CD4-positive, alpha-beta T cell treated with Interleukin-2 at 100 ng/mL for 4 hours (primary cell): ENCODE measurements at places on chromosomes 16 and 17.
A peak's percentile ranks its signal among the peaks of the same experiment; 100 is the strongest.

DNA sequence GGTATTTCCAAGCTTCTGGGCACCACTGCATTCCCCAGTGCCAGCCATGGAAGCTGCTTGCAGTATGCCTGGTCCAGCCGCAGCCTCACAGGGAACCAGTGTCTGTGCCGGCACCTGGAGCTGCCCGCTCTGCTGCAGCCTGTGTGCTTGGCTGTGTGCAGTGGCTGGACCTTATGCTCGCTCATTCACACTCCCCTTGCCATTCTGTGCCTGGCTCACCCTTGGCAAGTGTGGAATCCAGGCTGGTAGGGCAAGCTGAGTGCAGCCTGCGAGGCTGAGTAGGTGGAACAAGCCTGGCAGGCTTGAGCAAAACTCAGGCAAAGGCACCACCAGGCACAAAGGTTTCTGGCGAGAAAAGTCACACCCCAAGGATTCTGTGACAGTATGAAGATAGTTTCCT lies 144.0 kb downstream of the MYO1D start:
- DNase-seq, result no peak

GRCh38 chr17:9541718-9542117 lies 33.9 kb downstream of the STX8 start:
- DNase-seq, result no peak

GRCh38 chr17:4934173-4934979 lies 2.3 kb downstream of the GP1BA start:
- DNase-seq, result no peak

- no peak for DNase-seq
These were observed 45.1 kb downstream of the IRX3 start for GRCh38 chr16:54241525-54241924.

GRCh38 chr16:69618307-69618706 lies 52.5 kb downstream of the NFAT5 start:
- DNase-seq, result no peak

GRCh38 chr16:27366687-27367460 lies 35.1 kb upstream of the IL21R start:
- DNase-seq, result no peak

- no peak for DNase-seq
These were observed 27.8 kb upstream of the CDR2 start for GRCh38 chr16:22402191-22402590.

DNA sequence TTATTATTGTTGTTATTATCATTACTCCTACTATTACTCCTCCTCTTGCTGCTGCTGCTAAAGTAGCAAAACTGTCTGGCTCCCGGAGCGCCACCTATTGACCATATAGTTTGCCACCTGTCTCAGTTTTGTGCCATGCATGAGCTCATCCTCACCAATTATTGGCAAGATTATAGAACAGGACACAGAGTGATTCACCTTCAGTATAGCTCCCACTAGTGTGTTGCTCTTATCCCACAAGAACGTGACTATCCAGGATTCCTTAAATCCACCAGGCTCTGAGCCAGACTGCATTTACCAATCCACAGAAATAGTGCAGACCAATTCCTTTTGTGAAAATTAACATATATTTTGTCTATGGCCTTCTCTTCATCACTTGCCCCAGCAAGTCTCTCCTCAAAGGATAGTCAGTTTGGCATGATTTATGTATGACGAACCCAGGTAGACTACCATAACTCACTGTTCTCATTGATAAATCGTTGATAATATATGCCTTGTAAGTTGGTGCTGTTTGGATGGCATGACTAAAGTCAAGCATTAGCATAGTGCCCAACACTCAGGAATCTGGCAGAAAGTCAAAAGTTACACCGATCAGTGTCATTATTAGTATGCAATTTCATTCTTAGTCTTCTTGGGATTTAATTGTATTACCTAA lies 405.5 kb upstream of the HSBP1 start:
- no peak for DNase-seq

- no peak for DNase-seq
These were observed 496 bp downstream of the TOX3 start for GRCh38 chr16:52546291-52547003.

- DNase-seq, result no peak
These were observed 2.8 kb upstream of the ARHGAP27 start for GRCh38 chr17:45435481-45435880.

- DNase-seq, result no peak
These were observed 129.3 kb upstream of the MED13 start for GRCh38 chr17:62194401-62194800.

DNA sequence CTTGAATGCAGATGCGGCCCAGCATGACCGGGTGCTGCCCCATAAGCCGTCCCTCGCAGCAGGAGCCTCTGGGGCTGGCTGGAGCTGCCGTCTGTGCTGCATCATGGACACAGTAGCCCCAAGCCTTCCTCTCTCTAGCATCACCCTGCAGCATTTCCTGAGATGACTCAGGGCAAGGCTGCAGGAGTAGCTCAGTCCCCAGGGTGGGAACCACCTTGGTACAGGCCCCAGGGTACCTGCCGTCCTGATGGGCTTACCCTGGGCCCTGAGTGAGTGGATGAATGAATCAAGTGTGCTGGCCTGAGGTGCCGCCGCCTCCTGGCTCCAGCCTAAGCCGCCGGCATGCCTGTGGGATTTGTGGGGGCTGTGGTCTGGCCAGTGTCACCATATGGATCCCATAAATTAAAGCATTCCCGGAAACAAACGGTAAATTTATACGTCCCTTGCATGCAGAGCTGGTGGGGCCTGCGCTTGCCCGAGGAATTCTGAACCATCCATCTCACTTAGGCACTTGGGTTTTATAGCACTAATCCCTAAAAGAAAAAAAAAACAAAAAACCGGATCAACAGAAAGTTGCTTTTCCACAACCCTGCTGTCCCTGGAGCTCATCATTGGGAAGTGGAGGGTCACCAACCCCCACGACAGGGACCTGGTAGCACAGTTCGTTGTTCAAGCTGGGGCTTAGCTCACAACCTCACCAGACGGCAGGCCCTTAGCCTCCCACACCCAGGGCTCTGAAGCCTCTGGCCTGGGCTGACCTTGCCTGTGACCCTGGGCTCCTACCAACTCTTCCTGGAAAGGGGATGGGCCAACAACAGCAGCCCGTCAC lies 242.6 kb upstream of the CIBAR2 start:
- no peak for DNase-seq

DNA sequence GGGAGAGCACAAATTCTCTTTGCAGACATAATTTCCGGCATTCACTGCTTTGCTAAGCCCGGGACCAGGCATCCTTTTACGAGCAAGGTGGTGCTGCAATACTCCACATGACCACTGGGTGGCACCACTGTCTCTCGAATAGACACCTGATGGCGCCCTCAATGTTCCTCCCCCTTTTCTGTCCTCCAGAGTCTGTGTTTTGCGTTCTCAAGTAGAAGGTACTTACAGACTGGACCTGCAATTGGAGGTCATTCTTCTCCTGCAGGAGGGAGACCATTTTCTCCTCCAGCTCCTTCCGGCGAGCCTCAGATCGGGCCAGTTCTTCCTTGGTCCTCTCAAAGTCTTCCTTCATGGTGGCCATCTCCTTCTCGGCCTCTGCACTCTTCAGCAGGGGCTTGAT lies 45.2 kb downstream of the MYH13 start:
- peak; percentile 57 for DNase-seq

- no peak for DNase-seq
These were observed 87.9 kb downstream of the C16orf78 start for GRCh38 chr16:49461517-49461951.

DNA sequence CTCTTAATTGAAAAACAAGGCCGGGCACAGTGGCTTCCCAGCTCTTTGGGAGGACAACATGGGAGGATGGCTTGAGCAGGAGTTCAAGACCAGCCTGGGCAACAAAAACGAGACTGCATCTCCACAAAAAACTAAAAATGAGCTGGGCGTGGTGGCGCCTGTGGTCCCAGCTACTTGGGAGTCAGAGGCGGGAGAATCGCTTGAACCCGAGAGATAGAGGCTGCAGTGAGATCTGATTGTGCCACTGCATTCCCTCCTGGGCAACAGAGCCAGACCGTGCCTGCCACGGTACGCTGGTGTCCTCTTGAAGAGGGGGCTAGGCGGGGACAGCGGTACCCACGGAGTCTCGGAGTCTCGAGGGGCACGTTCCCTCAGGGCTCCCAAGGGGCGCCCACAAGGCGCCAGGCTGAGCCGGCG lies 27.9 kb upstream of the ADORA2B start:
- DNase-seq, result no peak

DNA sequence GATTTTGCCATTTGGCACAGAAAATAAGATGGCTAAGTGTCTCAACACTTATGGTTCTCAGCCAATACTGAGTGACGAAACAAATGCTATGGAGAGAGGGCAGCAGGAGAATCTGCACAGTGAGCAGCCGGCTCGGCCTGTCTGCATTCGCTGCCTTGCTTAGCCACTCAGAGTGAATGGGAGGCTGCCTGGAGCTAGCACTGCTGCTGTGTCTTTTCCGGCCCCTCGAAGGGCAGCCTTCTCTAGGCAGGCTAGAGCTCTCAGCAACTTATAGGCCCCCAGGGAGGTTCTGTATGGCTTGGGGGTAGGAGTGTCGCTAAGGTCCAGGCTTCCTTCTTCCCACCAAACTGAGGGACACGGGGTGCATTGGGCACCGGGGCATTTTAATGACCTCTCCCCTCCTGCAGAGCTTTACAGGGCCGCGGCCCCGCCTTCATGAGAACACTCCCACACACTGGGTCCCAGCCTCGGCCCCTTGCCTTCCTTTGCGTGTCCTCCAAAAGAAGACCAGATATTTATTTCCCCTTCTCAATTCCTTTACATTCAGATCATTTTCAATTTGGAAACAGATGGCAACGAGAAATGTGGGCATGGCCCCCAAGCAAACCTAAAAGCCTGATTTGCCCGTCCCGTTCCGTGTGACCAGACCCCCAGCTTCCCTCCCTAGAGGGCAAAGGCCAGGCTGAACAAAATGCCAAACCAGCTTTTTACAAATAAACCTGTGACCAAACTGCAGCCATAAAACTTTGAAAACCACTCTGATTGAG lies 670.9 kb downstream of the TOX3 start:
- DNase-seq, result no peak

DNA sequence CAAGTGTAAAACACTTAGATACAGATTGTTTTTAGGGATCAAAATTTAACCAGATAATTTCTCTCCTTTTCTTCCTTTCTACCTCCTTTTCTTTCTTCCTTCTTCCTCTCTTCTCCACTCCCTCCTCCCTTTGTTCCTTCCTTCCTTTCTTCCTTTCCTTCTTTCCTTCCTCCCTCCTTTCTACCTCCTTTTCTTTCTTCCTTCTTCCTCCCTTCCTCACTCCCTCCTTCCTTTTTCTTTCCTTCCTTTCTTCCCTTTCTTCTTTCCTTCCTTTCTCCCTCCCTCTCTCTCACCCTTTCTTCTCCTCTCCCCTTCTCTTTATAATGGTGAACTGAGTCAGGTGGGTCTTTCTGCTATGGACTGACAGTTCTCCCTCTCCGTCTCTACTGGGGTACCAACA lies 397.5 kb upstream of the CDH11 start:
- DNase-seq, result no peak

- DNase-seq, result no peak
These were observed 43.4 kb downstream of the BMERB1 start for GRCh38 chr16:15477802-15478201.

- no peak for DNase-seq
These were observed 3.8 kb upstream of the TMEM100 start for GRCh38 chr17:55726440-55726839.

GRCh38 chr16:88855176-88855575 lies 1.6 kb downstream of the GALNS start:
- no peak for DNase-seq

DNA sequence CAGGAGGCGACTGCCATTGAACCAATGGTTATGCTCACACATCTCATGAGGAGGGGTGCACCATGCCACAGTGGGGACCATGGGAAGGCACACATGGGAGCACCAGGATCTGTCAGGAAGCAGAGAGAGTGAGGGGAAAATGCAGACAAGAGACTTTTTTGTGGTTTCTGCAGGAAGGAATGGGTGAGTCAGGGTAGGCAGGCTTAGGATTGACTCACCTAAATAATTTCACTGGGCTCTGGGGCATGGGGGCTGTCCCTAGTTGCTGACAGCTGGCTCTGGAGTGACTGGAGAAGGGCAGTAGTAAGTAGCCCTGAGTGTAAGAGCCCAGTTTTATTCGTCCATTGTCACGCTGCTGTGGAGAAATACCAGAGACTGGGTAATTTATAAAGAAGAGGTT lies 202.4 kb downstream of the AXIN2 start:
- no peak for DNase-seq
